PC-3 (cell line): ENCODE measurements at places on chromosomes 5 and 9.

- peak; percentile 4 for DNase-seq
Measured at GRCh38 chr9:69745716-69746437, 13.9 kb downstream of the PTAR1 start.

- no peak for DNase-seq
Measured at GRCh38 chr5:114324282-114324681, 37.6 kb upstream of the KCNN2 start.

DNA sequence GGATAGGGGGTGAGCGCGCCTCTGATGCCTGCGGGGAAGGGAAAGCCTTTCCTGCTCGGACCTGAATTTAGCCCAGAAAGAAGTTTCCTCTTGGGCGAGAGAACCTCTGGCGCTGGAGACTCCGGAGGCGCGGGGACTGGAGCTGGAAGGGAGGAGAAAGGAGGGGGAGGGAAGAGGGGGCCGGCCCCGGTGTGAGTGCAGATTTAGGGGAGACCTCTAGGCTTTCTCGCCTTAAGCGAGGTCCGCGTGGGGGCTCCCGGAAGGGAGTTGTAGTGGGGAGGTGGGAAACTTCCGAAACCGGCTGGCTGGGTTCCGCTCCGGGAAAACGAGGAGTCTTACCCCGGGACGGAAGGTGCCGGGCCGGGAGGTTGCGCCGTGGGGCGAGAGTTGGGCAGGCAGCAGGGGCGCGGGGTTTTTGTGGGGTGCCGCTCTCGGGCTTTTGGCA lies 1.3 kb downstream of the PCSK5 start:
- no peak for DNase-seq

GRCh38 chr9:14365670-14366069 lies 51.7 kb upstream of the NFIB start:
- DNase-seq = no peak
